IPS-NIHi11 (cell line): ENCODE measurements at places on chromosomes 7 and 10.

GRCh38 chr7:147235645-147236382, 1119.2 kb downstream of the CNTNAP2 start:
- DNase-seq = peak; percentile 11

DNA sequence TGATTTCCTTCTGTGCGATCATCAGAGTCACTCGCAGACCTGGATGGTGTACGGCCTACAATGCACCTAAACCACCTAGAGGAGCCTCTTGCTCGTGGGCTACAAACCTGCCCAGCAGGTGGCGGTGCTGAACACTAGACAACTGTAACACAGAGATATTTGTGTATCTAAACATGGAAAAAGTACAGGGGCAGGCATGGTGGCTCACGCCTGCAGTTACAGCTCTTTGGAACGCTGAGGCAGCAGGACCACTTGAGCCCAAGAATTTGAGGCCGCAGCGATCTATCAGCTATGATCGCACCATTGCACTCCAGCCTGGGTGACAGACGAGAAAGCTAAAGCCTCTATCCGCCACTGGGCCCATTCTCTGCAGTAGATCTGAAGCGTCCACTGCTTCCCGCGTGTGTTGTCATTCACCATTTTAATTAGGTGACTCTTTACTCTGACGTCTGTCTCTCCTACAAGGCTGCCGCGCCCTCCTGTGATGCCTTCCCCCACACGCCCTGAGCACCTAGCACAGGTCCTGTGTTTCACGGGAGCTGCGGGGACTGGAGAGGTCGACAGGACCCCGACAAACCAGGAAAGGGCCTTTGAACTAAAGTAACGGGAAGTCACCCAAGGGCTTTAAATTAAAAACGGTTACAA, 774 bp downstream of the TUBGCP2 start:
- DNase-seq = peak; percentile 73

DNA sequence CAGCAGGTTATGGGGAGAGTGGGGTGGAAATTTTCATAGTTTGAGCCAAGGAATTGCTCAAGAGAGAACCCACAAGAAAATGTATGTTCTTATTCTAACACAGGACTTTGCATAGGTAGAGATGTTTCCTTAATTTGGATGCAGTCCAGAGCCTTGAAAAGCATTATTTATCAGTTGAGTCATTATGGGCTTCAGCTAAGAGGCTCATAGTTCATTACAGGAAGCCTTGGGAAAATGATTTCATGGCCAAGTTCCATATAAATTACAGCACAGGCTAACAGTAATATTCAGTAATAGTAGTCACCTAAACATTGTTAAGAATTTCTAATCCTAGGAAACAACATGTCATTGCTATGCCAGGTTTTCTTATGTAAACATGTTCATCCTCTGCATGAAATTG, 131.1 kb upstream of the PTPRZ1 start:
- no peak for DNase-seq

DNA sequence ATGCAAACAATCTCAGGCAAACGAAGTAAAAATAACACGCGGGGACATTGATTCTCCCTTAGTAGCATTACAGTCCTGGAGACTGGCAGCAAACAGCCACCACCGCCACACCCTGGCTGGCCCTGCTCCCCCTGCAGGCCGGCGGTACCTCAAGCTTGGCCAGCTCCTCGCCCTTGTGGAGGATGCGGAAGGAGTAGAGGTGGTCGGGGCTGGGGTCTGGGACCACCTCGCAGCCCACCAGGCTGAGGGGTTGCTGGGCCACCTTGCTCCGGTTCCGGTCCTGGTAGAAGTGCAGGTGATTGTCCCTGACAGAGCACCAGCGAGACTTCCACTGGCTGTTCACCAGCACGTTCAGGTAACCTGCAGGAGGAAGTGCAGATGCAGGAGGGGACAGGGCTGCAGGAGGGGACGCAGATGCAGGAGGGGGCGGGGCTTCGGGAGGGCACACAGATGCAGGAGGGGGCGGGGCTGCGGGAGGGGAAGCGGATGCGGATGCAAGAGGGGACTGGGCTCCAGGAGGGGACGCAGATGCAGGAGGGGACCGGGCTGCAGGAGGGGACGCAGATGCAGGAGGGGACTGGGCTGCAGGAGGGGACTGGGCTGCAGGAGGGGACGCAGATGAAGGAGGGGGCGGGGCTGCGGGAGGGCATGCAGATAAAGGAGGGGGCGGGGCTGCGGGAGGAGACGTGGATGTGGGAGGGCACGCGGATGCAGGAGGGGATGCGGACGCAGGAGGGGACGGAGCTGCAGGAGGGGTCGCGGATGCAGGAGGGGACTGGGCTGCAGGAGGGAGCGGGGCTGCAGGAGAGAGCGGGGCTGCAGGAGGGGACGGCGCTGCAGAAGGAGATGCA, 65.7 kb downstream of the VWA2 start:
- peak; percentile 79 for DNase-seq

GRCh38 chr7:21986096-21986495, 40.4 kb upstream of the CDCA7L start:
- no peak for DNase-seq

DNA sequence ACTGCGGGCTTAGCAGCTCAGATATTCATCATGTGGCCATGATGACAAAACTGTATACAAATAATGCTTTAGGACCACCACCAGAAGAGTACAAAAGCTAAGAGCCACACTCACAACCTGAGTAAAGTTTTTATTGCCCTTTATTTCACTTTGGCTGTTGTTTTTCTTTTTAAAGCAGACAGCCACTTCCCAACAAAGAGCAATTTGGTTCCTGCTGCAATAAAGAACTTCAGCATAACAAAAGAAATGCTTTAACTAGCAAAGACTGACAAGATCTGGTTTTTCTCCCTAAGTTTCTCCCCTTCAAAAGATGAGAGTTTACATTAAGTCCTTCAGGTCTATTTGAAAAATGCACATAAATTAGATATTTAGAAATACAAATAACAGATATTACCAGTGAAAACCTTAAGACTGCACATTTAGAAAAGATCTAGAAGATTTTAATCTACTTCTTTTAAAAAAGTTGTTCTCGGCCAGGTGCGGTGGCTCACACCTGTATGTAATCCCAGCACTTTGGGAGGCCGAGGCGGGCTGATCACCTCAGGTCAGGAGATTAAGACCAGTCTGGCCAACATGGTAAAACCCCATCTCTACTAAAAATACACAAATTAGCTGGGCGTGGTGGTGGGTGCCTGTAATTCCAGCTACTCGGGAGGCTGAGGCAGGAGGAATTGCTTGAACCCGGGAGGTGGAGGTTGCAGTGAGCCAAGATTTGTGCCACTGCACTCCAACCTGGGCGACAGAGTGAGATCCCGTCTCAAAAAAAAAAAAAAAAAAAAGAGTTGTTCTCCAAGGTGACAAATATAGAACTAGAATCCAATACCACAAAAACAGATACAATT, 59.4 kb downstream of the WAPL start:
- peak; percentile 37 for DNase-seq

- DNase-seq = no peak
Measured at GRCh38 chr7:104482362-104483037, 154.1 kb downstream of the LHFPL3 start.

- no peak for DNase-seq
Measured at GRCh38 chr10:93815304-93816096, 57.8 kb downstream of the LGI1 start.

GRCh38 chr7:40843338-40843985, 708.7 kb downstream of the SUGCT start:
- DNase-seq = no peak

DNA sequence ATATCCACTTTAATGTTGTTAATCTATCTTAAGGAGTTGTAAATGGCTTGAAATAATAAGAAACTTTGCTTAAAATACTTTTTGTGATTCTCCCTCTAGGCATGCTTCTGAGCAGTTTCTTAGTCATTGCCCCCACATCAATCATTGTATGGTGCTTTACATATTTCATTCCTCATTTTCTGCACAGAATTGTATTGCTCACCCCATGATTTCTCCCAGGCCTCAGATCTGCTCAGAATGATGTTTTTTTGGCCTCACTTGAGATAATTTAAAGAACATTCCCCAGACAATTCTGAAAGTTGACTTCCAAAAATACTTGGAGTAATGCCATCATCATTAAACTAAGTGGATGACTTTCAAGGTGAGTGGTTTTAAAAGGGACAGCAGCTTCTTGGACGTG, 82.1 kb upstream of the PRPS1L1 start:
- DNase-seq = no peak

DNA sequence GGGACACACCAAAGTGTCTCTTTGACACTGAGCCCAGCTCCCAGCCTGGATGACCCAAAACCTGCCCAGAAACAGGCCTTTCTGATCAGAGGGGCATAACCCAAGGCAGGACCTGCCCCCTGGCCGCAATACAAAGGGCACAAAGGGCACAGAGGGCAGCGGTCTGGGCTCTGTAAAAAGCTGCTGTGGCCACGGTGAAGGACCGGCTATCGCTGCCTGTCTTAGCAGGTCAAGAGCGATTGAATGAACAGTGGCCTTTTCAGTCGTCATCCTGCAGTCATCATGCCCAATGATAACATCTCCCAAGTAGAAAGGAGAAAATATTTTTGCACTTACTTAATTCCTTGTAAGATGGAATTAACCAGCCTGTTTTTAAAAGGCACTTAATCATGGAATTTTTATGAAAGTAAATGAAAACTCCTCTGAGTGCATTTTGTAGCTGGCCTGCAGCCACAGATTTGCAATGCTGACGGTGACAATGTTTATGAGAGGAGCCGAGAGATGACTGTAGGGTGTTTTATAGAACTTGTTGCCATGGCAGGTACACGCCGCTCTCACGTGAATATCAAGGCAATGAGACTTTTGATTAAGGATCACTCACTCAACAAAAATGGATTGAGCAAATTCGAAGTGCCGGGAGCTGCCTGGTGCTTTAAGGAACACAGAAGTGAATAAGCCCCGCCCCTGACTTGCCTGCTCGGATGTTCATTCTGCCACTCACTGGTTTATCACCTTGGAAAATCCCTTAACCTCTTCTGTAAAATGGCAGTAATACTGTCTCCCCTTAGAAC, 47.3 kb upstream of the BHLHA15 start:
- no peak for DNase-seq

GRCh38 chr7:5667391-5667790, 114.1 kb downstream of the RNF216 start:
- no peak for DNase-seq

DNA sequence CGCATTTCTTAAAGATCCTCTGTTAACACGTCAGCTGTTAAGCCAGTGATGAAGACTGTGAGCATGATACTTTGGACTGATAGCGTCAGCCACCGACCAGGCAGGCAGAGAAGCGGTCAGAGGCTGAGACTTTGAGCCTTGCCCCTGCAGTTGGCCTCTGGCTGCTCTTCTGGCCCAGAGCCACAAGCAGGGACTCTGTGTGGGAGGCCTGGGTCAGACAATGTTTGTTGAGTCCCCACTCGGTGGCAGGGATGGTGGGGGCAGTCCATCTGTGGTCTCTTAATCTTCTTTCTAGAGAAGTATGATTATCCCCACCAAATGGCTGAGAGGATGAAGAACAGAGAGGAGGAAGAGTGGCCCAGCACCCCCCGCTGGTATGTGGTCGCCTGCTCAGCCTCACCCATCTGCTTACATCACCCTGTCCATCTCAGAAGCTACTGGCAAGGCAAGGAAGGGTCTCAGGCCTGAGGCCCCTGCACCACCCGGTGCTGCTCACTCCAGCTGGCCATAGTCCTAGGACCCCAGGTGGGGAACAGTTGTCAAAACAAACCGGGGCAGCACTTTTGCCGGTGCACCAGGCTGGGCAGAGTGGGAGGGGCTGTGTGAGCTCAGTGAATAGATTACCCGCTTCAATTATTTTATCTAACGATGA, 202.9 kb downstream of the GRID1 start:
- no peak for DNase-seq

GRCh38 chr7:40077849-40078248, 56.6 kb downstream of the MPLKIP start:
- DNase-seq = no peak

DNA sequence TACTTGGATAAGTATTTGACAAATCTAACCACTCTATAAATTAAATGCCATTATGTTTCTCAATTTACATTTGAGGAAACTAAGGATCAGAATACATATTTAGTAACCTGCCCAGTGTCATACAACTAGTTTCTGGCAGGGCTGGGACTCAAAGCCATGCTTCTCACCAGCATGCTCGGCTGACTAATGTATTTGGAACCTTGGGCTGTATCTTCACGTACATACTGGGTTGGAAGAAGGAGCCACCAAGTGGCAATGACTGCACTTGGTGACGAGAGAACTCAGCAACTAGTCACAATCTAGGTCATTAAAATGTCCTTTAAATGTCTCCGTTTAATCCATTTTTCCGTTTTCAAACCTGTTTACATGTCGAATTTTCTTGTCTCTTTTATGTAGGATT, 42.9 kb downstream of the CHRM2 start:
- DNase-seq = peak; percentile 6

GRCh38 chr10:34539533-34540315, 275.4 kb downstream of the PARD3 start:
- DNase-seq = no peak

- DNase-seq = no peak
Measured at GRCh38 chr7:105980645-105981396, 17.8 kb downstream of the CDHR3 start.

- DNase-seq = no peak
Measured at GRCh38 chr10:49361735-49362568, 33.9 kb downstream of the DRGX start.

DNA sequence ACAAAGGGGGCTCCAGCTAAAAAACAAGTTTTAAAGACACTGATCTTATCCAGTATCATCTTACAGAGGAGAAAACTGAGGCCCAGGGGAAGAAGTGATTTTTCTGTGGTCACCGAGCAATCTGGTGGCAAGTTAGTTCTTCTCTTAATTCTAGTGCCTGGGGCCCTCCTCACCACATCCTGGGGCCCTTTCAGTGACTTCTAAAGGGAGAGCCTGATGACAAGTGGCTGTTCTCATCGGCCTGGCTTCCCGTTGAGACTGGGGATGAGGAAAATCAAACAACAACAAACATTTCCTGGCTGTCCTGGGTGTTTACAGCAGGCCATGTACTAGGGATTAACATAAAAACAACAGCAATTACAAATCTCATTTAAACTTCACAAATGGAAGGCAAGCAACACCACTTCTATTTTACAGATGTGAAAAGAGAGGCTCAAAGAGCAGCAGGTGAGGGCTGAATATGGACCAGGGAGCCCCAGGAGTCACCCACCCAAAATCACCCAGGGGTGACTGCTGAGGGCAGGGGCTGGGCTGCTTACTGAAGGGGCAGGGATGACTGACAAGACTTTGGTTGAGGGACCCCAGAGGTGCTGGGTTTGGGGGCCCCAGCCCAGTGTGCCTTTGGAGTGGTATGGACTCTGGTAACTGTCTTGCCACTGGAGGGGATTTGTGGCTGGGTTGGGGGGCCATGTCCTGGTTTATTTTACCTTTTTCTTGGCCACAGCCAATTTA, 24.7 kb upstream of the MTPAP start:
- no peak for DNase-seq

- no peak for DNase-seq
Measured at GRCh38 chr7:38425509-38425908, 152.1 kb upstream of the TARP start.

DNA sequence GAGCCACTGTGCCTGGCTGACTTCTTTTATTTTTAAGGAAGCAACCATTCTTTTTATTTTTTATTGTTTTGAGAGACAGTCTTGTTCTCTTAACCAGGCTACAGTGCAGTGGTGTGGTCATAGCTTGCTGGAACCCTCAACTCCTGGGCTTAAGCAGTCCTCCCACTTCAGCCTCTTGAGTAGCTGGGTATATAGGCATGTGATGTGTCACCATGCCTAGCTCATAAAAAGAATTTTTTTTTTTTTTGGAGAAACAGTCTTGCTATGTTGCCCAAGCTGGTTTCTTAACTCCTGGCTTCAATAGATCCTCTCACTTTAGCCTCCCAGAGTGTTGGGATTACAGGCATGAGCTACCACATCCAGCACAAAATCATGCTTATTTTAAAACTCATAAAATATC, 5.8 kb downstream of the MCU start:
- no peak for DNase-seq
